ENCODE measurements at places on chromosomes 3 and 15.

DNA sequence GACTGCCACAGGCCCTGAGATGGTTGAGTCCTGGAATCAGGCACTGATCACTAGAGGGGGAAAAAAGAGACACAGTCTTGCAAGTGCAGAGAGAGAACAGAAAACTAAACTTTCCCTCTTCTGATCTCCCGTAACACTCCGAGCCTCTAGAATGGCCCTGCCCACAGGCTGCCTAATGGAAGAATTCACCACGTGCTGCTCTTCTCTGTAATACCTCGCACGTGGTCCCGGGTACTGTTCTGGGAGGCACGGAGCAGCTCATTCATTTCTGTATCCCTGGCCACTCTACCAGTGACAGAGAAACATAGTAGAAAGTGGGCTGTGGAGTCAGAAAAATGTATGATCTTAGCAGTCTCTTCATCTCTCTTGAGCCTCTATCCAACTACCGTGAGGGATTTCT is 30.4 kb downstream of the VGLL4 start:
- DNase-seq: no peak

- DNase-seq: no peak
Measured at GRCh38 chr3:148896062-148896461, 31.0 kb downstream of the CPA3 start.

- DNase-seq: no peak
Measured at GRCh38 chr3:6041894-6042293, 819.0 kb upstream of the GRM7 start.

GRCh38 chr3:48434591-48435222 is 4.8 kb upstream of the PLXNB1 start:
- no peak for DNase-seq

DNA sequence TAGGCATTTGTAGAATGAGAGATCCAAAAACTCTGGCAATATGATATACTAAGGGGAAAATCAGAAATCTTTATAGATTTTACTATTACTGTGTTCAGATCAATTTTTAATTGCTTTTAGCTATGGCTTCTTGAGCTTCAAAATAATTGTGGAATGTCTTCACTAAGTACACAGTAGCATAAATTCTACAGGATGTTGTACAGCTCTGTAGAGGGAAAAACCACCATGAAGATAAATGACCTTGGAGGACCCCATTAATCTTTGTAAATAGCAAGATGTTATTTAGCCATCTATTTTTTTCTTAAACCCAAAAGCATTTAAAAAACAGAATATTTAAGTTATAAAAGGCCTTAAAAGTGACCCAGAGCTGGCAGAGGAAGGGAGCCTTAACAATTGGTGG is 43.9 kb upstream of the FNDC3B start:
- DNase-seq: no peak

GRCh38 chr15:98699591-98700424 is 51.5 kb downstream of the IGF1R start:
- no peak for DNase-seq

GRCh38 chr15:31482122-31482922 is 155.7 kb downstream of the KLF13 start:
- no peak for DNase-seq

- DNase-seq: no peak
Measured at GRCh38 chr3:186121968-186122367, 13.1 kb upstream of the ETV5 start.

DNA sequence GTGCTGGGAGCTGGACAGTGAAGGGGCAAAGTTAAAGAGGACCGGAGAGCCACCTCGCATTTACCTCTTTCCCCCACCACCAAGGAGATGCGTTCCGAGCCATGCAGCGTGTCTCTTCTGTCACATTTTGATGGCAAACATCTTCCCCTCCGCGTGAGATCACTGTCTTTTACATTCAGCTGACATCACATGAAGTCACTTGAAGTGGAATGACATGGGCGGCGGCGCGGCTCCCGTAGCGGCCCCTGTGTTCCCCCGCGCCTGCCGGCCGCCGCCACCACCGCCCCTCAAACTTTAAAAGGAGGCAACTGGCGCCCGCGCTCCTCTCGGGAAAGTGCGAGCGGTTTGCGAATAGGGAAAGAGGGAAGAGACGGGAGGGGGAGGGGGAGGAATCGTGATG is at the start of gene FEZF2:
Gene FEZF2 (minus strand): TSS at position 336 of the 400 bp plus-strand sequence. CDS start 682 bp downstream, outside the sequence.
- no peak for DNase-seq

DNA sequence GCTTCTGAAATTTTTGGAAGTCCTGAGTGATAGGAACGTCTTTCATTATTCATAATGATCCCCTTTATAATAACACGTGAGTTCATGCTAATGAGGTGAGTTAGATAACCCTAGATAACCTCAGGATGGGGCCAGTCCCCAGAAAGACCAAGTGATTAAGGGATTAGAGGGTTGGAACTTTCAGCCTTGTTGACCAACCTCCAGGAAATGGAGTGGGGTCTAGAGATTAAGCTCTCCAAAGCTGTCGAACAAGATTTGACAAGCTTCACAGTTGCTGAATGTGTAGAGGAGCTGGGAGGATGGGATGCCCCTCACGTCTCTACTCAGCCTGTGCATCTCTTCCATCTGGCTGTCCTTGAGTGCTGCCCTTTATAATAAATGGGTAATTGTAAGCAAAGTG is 107.1 kb downstream of the ZMAT3 start:
- DNase-seq: no peak

- no peak for DNase-seq
Measured at GRCh38 chr3:87161417-87161816, 65.7 kb upstream of the CHMP2B start.

DNA sequence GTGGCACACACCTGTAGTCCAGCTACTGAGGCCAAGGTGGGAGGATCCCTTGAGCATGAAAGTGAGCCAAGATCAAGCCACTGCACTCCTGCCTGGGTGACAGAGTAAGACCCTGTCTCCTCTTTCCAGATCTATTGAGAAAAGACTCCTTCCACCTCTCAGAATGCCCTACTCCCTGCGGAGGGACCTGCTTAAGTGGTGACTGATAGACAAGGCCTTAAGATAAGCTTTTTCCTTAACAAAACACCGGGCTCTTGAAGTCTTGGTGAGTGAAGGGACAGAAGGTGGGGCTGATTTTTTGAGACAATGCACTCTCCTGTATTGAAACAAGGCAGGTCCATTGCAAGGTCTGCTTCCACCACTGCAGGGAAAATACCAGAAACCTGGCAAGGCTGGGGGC is 338.4 kb upstream of the FRG2C start:
- DNase-seq: no peak

- DNase-seq: no peak
Measured at GRCh38 chr3:3545360-3545759, 253.9 kb upstream of the LRRN1 start.

DNA sequence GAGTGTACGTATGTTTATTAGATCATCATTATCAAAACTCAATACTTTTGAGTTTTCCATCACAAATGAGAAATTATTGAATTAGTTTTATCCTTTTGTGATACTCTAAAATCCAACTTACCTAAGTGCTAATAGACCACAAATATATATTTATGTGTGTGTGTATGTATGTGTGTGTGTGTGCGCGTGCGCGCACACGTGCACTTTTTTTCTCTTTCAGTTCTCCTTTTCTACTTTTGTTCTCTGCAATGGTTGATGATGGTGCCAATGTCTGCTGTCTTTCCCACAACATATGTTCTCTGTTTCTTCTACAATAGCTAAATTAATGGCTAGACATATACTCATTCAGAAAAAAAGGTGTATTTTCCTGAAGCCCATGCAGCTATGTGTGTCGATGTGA is 571.6 kb upstream of the ARPP21 start:
- DNase-seq: no peak

GRCh38 chr3:188294823-188295487 is 141.0 kb downstream of the LPP start:
- no peak for DNase-seq

- peak; percentile 32 for DNase-seq
Measured at GRCh38 chr3:105359098-105359762, 7.5 kb upstream of the ALCAM start.

DNA sequence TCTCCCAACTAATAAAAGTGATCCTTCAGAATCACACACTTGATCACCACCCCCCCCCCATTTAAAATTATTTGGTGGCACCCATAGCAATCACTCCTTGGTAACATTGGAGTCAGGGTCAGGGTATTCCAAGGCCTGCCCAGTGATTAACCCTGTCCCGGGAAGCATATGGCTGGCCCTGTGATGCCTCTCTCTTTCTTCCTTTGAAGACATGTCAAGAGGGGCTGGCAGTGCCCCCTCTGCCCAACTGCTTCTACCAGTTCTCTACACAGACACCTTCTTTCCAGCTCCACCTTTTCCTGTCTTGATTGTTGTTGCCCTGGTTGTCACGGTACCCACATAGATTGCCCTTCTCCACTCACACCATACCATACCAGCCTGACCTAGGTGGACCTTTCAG is 30.9 kb upstream of the MANF start:
- DNase-seq: no peak

GRCh38 chr3:180870008-180870699 is 42.3 kb upstream of the FXR1 start:
- no peak for DNase-seq

GRCh38 chr3:139202959-139203349 is 140.9 kb upstream of the MRPS22 start:
- DNase-seq: no peak

DNA sequence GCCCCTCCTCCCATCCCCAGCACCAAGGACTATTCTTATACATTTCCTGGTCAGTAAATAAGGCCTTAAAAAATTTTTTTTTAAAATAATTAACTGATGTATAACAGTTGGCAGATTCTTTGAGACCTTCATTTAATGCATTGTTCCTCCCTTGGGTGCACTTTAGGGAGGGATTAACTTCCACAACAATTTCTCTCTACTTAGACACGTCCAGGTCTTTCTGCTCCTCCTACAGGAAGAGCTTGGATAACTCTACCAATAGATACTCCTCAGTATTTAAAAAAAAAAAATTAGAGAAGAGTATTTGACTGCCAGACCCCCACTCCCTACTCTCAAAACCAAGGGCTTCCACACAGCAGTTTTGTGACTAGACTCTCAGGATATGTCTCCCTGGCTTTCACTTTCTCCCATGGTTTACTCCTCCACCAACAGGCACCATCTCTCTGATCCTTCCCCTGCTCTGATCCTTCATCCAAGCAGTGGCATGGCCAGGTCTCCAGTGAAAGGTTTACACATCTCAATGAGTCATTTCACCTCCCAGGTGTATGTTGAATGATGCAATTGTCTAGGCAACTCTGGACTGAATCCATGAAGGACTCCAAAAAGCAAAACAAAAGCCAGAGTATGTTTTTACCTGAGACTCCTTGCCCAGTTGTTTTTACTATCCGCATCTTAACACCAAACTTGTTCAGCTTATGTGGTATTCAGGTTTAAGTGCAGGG is 7.4 kb downstream of the ZIC4 start:
- DNase-seq: no peak

DNA sequence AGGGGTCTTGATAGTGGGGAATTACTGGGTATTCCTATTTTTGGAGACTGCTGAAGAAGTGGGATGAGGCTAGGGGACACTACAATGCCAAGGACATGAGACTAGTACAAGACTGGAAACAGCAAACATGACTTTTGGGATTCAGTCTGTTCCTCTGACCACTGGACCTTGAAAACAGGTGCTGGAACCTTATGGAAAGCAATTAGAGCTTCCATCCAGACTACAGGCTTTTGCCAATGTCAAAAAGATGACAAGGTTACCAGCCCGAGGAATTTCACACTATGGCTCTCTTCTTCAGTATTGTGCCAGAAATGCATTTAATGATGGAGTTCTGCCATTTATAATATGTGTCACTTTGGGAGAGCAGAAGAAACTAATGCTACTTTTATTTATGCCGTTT is 282.6 kb downstream of the GAP43 start:
- no peak for DNase-seq

- no peak for DNase-seq
Measured at GRCh38 chr3:174821477-174821876, 37.7 kb upstream of the NAALADL2 start.

DNA sequence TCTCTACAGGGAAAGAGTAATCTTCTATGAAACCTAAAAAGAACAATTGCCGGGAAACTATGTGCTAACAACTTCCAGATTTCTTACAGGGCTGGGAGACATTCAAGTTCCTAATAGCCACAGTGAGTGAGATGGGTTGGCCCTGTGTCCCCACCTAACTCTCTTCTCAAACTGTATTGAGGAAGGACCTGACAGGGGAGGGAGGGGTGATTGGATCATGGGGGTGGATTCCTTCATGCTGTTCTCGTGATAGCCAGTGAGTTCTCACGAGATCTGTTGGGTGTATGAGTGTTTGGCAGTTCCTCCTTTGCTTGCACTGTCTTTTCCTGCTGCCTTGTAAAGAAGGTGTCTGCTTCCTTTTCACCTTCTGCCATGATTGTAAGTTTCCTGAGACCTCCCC is 958.7 kb downstream of the AGBL1 start:
- no peak for DNase-seq

DNA sequence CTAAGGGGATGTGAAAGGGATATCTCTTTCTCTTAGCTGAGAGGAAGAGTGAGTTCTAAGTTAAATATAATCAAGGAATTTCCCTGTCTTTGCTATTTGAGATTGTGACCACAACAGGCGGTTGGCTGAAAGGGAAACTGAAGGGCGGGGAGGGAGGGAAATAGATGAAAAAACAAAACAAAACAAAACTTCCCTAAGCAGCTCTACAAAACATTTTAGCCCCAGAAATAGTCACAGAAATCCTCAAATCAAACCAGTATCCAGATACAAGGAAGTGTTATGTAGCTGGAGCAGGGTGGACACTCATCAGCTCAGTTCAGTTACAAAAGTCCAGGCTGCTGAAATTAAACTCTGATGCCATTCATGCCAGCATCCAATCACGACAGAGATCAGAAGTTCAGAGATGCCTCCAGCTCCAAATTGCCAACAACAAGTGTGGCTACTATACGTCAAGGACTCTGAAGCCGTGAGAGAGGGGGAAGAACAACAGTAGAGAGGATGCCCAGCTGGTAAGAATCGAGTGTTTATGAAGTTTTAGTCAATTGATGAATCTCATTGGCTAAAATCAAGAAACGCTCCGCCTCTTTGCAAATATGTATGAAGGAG is 319 bp upstream of the TP63 start:
- DNase-seq: no peak

DNA sequence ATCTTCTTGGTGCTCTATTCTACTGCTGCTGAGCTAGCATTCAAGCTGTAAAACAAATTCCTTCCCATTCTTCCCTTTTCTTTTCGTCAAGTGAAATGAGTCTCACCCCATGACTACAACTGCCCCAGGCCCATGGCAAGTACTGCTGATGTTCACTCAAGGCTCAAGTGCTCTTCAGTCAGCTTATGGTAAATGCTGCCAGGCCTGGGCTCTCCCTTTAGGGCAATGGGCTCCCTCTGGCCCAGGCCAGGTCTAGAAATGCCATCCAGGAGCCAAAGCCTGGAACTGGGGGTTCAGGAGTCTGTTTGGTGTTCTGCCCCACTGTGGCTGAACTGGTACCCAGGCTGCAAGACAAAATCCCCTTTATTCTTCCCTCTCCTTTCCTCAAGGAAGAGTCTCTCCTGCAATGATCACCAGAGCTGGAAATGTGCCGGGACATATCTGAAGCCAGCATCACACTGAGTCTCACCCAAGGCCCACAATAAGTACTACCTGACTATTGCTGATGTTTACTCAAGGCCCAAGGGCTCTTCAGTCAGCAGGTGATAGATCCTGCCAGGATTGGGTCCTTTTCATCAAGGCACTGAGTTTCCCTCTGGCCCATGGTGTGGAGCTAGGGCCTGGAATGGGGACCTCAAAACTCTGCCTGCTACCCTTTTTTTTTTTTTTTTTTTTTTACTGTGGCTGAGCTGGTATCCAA is 205.0 kb upstream of the STAC start:
- no peak for DNase-seq

GRCh38 chr3:115922681-115923347 is 299.5 kb downstream of the GAP43 start:
- peak; percentile 17 for DNase-seq

Data from AML-193 (cell line).